NCI-H2107 (cell line): ENCODE measurements at places on chromosomes 16 and 17.

DNA sequence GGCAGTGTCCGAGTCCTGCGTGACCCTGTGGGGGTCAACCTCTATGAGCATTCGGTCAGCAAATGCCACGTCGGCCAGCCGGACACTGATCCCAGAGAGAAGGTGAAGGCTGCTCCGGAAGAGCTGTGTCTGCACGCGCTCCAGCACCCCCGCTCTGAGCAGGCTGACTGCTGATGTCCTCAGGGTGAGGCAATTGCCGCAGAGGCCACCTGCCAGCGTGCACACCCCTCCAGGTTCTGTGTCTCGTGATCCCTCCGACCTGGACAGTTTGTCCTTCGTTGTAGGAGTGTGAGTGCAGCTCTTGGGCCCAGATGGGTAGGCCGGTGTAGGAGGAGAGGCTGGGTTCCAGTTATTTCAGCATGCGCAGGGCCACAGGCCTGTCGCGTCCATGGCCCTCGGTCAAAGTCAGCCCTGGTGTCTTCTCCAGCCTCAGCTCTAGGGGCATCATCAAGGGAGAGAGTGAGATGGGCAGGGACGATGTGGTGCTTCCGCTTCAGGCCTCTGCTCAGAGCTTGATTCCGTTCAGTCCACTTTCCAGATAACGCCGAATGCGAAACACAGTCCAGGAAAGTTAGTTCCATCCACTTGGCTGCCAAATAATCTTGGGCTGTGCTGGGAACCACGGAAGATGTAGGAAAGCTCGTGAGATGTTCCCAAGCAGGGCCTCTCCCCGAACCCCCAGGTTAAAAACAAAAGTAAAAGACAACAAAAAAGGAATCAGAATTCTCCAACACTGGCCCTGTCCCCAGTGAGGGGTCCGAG, 15.1 kb upstream of the NCBP3 start:
- DNase-seq, result no peak

- DNase-seq, result no peak
Measured at GRCh38 chr17:70767102-70767701, 597.9 kb downstream of the KCNJ2 start.

DNA sequence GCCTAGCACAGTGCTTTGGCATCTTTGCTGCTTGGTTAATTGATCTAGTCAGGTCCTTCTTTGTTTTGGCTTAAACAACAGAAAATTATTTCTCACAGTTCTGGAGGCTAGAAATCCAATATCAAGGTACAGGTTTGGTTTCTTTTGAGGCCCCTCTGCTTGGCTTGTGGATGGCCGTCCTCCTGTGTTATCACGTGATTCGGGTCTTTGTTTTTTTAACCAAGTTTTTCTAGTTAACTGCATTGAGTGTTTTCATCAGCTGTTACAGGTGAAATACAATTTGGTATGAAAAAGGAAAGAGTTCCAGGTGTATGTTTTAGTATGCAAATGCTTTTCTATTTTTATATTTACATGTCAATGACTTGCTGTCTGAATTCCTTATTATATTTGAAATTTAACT, 2.8 kb downstream of the NLK start:
- DNase-seq, result no peak

DNA sequence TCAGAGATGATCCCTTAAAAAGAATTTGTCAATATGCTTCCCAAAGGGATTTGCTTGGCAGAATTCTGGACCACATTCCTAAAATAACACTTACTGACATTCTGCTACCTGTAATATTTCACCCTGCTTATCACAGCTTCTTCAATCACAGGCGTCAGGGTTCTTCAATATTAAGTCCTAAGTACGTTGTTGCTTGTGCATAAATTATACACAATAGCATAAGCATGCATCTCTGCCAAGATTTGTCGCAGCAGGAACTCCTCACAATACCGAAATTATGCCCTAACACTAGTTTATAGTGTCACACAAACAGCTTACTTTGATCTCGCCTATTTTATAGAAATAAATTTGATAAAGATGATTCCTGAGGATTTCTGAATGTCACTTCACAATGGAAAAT, 48.9 kb downstream of the UBE2G1 start:
- DNase-seq, result no peak

GRCh38 chr16:2787961-2788360, 601 bp upstream of the PRSS33 start:
- no peak for DNase-seq

GRCh38 chr17:71921796-71922195, 199.0 kb upstream of the SOX9 start:
- DNase-seq, result no peak

- no peak for DNase-seq
Measured at GRCh38 chr17:57010487-57010886, 32.6 kb downstream of the SCPEP1 start.

DNA sequence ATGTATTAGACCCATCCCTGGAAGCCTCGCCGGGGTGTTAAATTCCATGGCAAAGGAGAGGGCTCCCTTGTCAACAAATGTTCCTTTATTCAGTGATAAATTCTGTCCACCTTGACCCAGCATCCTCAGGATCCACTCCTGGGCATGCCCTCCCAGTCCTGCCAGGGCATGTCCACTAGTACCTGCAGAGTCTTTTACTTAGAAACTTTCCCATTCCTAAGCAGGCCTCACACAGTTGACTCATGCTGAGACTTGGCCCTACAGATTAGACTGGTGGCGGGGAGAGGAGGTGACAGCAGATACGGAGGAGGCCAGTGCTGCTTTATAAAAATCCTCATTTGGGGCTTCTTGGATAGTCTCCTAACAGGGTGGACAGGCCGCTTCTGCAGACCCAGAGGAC, 88.8 kb downstream of the CYLD start:
- no peak for DNase-seq

DNA sequence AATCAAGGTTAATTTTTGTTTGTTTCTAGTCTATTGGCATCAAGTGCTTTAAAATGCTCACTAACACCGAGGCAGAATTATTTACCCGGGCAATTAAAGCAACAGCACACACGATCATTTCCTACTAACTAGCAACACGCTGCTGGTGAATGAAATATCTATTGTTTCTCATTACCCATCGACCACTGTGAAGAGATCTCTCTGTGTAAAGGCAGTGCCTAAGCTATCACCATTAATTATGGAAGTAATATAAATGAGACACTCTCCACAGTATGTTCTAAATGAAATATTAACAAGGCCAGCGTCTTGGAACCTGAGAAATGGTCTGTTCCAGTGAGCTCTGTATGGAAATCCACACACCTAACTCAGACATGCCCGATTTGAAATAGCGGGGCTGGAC, 397.6 kb downstream of the MAF start:
- no peak for DNase-seq
